Mucosa of gallbladder (tissue), 1 donor: ENCODE measurements at places on chromosomes 6 and 20. TPM values are rescaled to one million over a fixed set of nuclear protein-coding genes. Genes with fewer than 3 reads are reported as not detected.

Gene C6orf132
- total RNA-seq: 41.2 TPM

Gene WFDC12
- total RNA-seq: not detected

Gene HLA-DMB
- 43.2 TPM for total RNA-seq

Gene CCDC28A
- total RNA-seq: 32.6 TPM

Gene CLPSL1
- total RNA-seq: 0.49 TPM

Gene OXT
- total RNA-seq: 0.46 TPM

Gene IL17F
- total RNA-seq: not detected

Gene STX7
- total RNA-seq: 94.5 TPM

Gene CNR1
- 3.7 TPM for total RNA-seq

Gene ZNF311
- 2.8 TPM for total RNA-seq

Gene AGER
- 11.8 TPM for total RNA-seq

Gene BMP6
- total RNA-seq: 7.3 TPM

Gene SOBP
- 11.0 TPM for total RNA-seq

Gene PSORS1C1
- total RNA-seq: 11.0 TPM

Gene GUCA1A
- total RNA-seq: not detected

Gene C6orf15
- total RNA-seq: not detected

Gene TDRD6
- 1.3 TPM for total RNA-seq

Gene ANKRD66
- not detected for total RNA-seq

Gene SOX18
- 30.1 TPM for total RNA-seq

Gene RAET1G
- 0.52 TPM for total RNA-seq

Gene FAM83D
- total RNA-seq: 48.3 TPM

Gene LGSN
- total RNA-seq: 0.06 TPM

Gene SGK2
- 56.8 TPM for total RNA-seq

Gene FAM162B
- 2.7 TPM for total RNA-seq

Gene SCUBE3
- total RNA-seq: 0.37 TPM

Gene ZC2HC1B
- not detected for total RNA-seq

Gene PKIB
- total RNA-seq: 5.5 TPM

Gene COL12A1
- total RNA-seq: 46.8 TPM

Gene BPHL
- 20.9 TPM for total RNA-seq

Gene TAP1
- total RNA-seq: 41.3 TPM

Gene SLC2A10
- 21.8 TPM for total RNA-seq

Gene SIRPG
- 1.2 TPM for total RNA-seq

Gene SLC25A27
- total RNA-seq: 28.9 TPM

Gene PBOV1
- not detected for total RNA-seq

Gene PLCB4
- total RNA-seq: 27.2 TPM

Gene SLC52A3
- 7.5 TPM for total RNA-seq

Gene SPINT3
- not detected for total RNA-seq

Gene MTFR2
- total RNA-seq: 0.58 TPM

Gene CEP162
- total RNA-seq: 10.0 TPM

Gene OOEP
- 0.58 TPM for total RNA-seq

Gene SNHG17
- 15.1 TPM for total RNA-seq
